HFFc6 (cell line): ENCODE measurements at places on chromosomes 1 and 21. TPM values are rescaled to one million over a fixed set of nuclear protein-coding genes. Genes with fewer than 3 reads are reported as not detected.

The OR2L8 gene
- total RNA-seq = not detected in 3 replicates

GRCh38 chr21:35677298-35677841 is 383.0 kb downstream of the SETD4 start:
- no peak for DNase-seq

DNA sequence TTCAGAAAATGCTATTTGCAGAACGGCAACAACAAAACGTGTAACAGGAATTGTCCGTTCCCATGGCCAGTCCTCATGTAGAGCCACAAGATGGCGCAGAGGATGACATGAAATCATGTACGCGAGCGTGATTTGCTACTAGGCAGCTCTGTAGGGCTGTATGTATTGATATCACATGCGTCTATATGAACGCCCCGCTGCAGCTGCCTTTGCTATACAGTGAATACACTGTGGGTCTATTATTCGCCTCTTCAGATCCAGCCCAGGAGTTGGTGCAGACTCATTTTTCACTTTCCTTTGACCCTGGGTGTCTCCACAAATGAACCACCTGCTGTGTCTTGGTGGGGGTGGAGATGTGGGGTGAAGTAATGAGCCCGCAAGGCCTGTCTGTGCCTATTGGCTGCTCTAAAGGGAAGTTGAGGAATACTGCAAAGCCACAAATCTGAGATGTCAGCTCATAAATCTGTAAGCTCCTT is 361.5 kb downstream of the KIF26B start:
- DNase-seq = no peak

The AIRE gene
- total RNA-seq = 0.13 TPM in 1 of 3 replicates, not detected in the others

GRCh38 chr1:206442101-206442500 is 28.2 kb upstream of the IKBKE start:
- DNase-seq = peak; percentile 78

- no peak for DNase-seq
Measured at GRCh38 chr1:149844650-149845255, 54.6 kb upstream of the BOLA1 start.

DNA sequence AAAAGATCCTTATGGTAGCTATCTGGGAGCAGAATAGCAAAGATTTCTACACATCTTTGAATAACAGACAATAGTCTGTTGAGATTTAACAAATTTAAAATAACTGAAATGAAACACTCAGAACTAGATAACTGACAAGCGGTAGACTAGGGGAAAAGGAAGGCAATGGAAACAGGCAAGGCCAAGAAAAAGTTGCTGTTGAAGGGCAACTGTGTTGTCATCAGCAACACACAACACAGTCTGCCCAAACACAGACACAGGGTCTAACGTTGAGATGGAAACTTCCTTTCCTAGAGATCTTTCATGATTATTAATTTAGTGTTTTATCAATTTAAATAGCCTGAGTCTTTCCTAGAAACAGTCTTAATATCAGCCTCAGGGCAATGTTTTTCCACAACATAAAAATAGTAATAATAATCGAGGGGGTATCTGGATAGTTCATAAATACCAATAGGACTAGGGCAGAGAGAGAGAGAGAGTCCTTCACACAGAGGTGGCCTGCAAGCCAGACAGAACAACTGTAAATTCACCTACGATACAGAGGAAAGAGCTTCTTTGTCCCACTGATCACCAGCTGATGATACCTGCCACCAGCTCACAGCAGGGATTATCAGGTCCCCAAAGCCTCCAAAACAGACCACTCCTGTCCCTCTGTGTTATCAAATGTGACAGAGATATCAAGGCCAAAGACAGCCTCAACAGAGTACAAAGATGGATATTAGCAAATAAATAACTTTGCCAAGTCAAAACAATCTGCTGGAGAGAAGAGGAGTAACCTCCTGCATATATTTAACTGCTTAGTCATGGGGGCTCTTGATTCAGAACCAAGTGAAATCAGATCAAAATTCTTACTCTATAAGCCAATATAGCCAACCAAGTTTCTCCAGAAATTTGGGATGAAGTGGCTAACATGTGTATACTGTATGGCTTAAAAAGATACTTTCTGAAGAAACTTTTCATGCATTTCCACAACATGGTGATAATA is 245.3 kb downstream of the SLC45A1 start:
- DNase-seq = peak; percentile 19

DNA sequence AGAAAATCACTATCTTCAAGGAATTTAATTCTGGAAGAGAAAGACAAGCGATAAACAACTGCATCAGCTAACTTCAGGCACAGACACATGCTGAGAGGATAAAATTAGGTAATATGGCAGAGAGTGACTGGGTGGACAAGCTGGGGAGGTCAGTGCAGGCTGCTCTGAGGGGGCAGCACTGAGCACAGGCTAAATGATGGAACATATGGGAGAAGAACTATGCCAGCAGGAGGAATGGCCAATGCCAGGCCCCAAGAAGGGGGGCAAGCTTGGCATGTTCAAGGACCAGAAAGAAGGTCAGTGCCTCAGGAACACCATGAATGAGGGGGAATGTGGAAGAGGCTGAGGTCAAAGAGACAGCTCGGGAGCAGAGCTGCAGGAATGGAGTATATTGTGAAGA is 190.7 kb upstream of the MAP1LC3C start:
- DNase-seq = no peak

DNA sequence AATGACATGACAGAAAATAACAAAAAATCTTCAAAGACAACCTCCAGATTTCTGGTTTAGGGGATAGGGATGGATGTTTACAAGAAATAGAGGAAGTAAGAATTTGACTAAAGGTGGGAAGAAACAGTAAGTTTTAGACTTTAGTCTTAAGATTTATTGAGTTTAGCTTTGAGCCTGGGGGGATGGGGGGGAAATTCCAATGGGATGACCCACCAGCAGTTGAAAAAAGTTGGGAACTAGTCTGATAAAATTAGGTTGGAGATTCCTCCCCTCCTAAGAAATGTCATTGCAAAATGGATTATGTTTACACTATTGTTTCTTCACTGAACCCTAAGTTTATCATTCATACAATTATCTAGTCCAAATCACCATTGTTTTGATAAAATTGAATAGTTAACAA is 28.4 kb downstream of the WDR26 start:
- no peak for DNase-seq

- no peak for DNase-seq
Measured at GRCh38 chr1:71657891-71658679, 577.2 kb upstream of the ZRANB2 start.

DNA sequence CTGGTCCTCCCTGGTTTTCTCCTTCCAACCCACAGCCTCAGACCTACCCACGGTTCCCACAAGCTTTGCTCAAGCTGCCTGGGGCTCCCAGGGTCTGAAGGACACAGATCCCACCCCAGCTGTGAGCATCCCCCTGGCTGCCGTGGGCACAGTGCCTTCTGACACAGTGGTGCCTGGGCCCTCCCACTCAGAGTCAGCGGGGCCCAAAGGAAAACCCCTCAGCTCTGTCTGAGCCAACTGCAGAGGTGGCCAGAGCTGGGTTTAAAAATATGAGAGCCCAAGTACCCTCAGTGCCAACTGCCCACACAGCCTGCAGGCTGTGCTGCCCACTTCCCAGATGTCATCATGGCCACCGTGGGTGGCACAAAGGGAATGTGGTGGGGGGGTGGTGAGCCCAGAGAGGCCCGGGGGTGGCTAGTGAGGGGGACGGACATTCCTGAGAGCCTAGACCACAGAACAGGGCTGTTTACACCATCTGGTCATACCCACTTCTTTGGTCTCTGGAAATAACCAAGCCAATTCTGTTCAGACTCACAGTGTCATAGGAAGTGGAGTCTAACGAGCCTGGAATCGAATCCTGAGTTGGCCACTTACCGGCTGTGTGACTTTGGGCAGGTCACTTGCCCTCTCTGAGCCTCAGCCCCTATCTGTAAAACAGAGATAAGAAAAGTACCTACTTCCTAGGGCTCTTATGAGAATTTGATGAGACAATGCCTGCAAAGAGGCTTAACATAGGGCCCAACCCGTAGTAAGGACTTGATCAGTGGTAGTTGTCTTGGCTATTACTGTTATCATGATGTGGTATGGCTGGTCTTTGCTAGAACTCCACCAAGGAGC is 85.5 kb downstream of the CAMK2N1 start:
- DNase-seq = no peak

The ZNF593OS gene
- not detected in 3 replicates for total RNA-seq

DNA sequence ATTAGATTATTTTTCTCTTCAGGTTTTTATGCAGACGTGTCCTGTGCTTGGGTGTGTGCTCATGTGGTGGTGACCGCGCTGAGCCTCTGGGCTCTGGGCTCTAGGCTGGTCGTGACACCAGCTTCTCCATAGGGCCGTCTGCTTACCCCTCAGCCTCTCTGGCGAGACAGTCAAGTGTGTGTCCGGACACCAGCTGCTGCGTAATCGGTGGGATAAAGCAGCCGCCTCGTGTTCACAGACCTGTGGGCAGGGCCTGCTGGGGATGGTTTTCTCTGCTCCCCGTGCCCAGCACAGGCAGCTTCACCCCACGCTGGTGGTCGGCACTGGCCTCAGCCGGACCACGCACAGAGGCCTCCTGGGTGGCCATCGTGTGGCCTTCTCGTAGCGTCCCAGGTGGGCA is 33.6 kb upstream of the DIP2A start:
- no peak for DNase-seq

- no peak for DNase-seq
Measured at GRCh38 chr21:42785666-42786427, 93.5 kb downstream of the WDR4 start.
